Stimulated activated CD8-positive, alpha-beta memory T cell treated with anti-CD3 and anti-CD28 coated beads, Interleukin-7, amount 100 ng/mL, for 48 hours (primary cell): ENCODE measurements at places on chromosomes 7 and 10.

- no peak for DNase-seq
These were observed 152.4 kb upstream of the NEBL start for GRCh38 chr10:21049482-21049881.

DNA sequence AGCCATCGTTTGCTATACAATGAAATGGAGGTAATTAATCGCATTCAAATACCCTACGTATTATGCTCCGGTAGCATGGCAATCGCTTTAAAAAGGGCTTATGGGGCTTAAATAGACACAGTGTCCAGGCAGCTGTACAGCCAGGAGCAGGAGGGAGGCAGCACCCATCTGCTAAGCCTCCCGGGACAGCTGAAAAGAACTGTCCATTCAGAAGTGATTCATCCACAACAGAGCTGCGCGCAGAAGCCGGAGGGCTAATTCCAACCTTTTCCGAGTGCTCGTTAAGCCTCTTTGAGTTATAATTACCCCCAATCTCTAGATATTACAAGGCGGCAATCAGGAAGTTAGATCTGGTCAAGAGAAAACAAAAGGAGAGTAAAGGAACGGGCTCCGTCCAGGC is 58.3 kb downstream of the DPYSL4 start:
- DNase-seq = no peak

- no peak for DNase-seq
These were observed 347 bp downstream of the LBX1 start for GRCh38 chr10:101228966-101229265.

DNA sequence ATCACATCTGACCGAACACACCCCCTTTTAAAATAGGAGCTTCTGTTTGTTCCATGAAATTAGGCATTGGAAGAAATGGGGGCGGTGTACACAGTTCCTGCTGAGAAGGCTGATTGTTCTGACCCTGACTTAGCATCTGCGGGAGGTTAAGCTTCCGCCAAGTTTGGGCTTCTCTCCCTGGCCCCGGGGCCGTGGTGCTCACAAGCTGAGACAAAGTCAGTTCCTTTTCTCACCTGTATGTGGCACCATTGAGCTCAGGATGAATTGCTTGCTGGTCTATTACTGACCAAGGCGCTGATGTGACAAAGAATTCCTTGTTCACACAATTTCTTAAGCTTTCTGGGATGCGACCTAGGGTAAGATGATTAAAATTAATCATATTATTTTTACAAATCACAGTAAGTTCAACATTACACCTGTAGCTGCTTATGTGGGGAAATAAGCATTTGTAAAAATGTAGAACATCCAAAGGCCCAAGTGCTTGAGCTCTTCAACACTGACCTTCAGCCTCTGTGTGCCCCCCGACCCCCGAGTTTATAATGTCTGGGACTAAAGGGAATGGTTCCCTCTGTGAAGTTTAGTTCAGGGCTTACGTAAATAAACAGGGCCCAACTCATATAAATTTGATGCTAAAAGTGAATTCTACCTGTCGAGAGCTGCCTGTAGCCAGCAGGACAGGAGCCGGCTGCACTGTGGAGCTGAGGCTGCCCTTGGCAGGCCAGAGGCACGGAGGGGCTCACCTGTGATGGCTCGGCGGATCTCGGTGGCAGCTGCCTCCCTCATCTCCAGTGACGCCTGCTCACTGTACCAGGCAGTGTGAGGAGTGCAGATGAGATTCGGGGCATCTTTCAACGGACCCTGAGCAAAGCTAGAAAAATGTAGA is 50.8 kb downstream of the ZRANB1 start:
- DNase-seq = no peak

DNA sequence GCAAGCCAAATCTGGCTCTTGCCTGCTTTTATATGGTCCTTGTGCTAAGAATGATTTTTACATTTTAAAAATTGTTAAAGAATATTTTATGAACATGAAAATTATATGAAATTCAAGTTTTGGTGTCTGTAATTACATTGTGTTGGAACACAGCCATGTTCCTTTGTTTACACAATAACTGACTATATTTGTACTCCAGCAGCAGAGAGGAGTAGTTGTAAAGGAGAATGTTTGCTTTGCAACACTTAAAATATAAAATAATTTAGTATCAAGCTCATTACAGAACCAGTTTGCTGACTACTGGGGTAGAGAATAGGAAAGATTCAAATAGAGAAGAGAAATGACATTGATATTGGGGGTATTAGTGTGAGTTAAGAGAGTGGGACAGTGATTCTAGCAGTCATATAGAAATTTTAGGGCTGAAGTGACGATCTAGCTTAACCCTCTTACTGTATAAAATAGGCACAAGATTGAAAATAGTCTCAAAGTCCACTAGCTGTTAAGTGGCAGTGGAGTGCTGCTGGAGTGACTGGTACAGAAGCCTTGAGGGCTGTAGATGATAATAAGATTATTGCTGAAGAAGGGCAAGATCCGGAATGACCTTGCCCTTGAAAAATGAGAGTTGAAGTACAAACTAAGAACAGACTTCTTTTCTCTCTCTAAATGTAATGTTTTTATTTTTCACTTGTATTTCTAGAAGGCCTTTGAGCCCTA is 28.2 kb downstream of the SGPL1 start:
- DNase-seq = no peak

DNA sequence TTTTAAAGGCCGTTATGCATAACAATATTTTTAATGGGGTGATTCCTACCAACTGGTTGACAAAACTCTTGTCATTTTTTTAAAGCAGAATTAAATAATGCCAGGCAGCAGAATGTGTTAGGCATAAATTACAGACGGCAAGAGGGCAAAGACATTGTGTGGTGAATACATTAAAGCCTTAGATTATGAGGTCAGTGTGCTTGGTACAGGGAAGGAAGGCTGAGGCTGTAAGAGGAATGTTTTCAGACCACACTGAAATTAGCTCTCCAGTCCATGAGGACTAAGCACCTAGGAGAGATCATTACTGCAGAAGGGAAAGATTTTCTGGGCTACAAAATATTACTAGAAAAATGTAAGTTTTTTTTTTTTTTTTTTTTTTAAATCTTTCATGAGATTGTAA is 312.8 kb upstream of the PRKCQ start:
- no peak for DNase-seq

DNA sequence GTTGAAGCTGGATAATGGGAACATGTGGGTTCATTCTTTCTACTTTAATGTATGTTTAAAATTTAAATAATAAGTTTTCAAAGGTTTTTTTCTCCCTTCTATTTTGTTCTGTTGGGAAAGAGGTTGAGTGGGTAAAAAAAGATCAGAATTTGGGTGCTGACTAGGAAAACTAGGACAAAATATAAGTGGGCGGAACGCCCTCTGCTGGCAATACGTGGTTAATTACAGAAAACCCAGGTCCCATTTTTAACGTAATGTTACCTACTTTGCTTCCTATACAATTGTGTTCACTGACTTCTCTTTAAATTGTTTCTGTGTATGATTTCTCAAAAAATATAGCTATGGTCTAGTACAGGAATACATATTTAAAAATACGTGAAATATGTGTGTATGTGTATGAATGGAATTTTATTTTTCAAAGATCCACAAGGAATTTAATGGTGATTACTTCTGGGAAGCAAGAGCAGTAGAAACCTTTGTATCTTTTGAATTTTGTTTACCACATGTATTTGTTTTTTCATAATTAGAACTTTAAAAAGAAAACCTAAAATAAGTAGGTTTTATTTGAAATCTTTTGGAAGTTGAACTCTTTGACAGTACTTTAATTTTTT is 8.7 kb downstream of the ECD start:
- no peak for DNase-seq

GRCh38 chr10:86019141-86019540 is 347.5 kb downstream of the GRID1 start:
- DNase-seq = no peak

GRCh38 chr7:47529826-47530555 is 51.9 kb downstream of the TNS3 start:
- no peak for DNase-seq

DNA sequence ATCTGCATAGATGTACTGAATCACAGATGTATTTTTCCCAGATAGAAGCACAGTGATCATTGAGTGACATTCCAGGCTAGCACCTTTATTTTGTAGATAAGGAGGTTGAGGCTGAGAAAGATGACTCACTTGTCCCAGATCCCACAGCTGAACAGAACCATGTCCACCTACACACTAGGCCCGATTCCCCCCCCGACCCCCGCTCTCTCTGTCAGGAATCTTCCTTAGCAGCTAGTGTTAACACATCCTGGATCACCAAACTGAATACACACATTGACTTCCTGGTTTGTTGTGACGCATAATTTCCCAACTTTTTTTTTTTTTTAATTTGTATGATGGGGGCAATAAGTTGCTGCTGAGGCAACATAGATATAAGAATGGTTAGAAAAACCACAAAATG is 5.2 kb downstream of the SFMBT2 start:
- no peak for DNase-seq
